ENCODE measurements at places on chromosomes 3 and 15. TPM values are rescaled to one million over a fixed set of nuclear protein-coding genes. Genes with fewer than 3 reads are reported as not detected.

The DNAJB11 gene
- 51.1 TPM for total RNA-seq

The SLC51B gene
- not detected for total RNA-seq

The CADM2 gene
- not detected for total RNA-seq

The ITIH3 gene
- not detected for total RNA-seq

The ITPKA gene
- 1.1 TPM for total RNA-seq

The RBP2 gene
- not detected for total RNA-seq

The TMEM158 gene
- total RNA-seq = 18.3 TPM
